ENCODE measurements at places on chromosomes 4 and X.
A peak's percentile ranks its signal among the peaks of the same experiment; 100 is the strongest.

- no peak for DNase-seq
These were observed 151.6 kb downstream of the ARSF start for GRCh38 chrX:3192835-3193234.

DNA sequence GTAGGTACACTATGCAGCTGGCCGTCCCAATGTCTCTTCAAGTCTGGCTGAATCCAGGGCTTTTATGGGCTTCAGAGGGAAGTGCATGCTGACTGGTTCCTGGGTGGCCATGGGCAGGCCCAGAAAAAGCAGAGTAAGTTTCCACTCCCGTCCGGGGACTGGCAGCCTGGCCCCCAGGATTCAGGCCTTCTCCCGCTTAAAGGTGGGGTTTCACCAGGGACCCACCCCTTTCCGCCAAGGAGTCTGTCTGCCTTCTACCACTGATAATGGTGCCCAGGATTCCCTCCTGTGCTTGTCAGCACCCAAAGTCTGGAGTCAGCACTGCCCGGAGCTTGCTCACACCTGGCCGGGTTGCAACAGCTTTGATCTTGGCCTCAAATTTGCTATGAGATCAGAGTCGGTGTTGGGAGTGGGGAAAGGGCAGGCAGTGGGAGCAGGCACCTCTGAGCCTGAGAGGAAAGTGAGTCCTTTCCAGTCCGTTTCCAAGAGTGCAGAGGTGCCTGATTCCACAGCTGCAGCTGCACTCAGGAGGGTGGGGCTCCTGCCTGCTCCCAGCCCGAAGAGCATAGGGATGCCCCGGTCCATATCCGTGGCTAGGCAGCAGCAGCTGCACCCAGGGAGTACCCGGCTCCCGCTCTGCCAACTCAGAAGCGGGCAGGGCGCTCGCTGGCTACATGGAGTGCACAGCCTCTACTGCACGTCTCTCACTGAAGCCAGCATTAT lies 1344.3 kb upstream of the ADGRL3 start:
- no peak for DNase-seq

- no peak for DNase-seq
These were observed 138.6 kb upstream of the SMARCAD1 start for GRCh38 chr4:94068753-94069719.

GRCh38 chr4:91127192-91127591 lies 1000.0 kb downstream of the CCSER1 start:
- DNase-seq: no peak

DNA sequence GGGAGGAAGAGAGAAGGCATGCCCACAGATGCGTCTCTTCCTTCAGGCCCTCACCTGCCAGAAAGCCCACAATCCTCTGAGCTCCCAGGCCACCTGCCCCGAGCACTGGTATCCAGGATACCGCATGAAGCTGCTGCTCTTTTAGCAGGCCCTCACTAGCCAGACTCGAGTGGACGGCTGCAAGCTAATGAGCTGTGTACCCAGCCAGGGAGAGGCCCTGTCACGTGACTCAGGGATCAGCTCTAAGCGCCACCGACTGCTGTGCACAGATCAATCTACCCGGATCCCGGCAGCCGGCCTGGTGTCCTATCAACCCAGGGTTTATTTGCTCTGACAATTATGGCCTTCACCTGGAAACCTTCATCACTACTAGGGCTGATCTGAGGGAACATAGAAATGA lies 39.0 kb downstream of the BCOR start:
- no peak for DNase-seq

- DNase-seq: peak; percentile 95
These were observed 156.6 kb upstream of the CTSO start for GRCh38 chr4:156109943-156110900.

GRCh38 chr4:7829652-7830580 lies 109.7 kb downstream of the AFAP1 start:
- peak; percentile 88 for DNase-seq

GRCh38 chr4:56757821-56758411 lies 63.6 kb downstream of the SPINK2 start:
- peak; percentile 33 for DNase-seq

- DNase-seq: no peak
These were observed 38.3 kb downstream of the MGARP start for GRCh38 chr4:139241784-139242151.

DNA sequence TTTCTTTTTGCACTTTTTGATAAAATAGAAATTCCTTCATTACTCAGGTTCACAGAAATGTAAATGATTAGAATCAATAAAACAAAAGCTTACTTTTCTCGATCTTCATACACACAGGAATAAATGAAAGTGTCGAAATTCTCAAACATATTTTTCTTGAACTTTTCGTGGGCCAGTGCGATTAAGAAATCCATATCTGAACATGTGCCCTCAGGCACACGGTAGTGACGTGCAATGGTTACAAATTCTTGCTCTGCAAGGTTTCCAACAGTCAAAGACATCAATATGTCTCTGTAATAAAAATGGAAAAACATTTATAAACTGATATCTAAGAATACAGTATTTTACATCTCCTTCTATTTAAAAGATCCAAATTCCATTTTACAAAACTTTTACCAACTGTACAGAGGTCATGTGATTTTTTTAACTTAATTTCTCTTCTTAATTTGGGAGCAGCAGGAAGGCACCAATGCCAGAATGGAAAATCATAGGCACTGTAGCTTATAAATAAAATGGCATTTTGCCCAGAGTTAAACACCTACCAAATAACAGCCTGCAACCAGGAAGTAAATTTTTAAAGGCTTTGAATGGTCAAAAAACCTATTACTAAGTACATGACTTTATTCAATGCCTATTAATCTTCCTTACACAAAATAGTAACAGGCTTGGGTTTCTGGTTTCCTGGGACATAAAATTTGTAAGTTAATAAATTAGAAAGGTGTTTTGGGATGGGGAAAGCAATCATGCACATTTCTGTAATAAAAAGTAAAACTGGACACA lies 165.0 kb downstream of the EFHC2 start:
- no peak for DNase-seq

DNA sequence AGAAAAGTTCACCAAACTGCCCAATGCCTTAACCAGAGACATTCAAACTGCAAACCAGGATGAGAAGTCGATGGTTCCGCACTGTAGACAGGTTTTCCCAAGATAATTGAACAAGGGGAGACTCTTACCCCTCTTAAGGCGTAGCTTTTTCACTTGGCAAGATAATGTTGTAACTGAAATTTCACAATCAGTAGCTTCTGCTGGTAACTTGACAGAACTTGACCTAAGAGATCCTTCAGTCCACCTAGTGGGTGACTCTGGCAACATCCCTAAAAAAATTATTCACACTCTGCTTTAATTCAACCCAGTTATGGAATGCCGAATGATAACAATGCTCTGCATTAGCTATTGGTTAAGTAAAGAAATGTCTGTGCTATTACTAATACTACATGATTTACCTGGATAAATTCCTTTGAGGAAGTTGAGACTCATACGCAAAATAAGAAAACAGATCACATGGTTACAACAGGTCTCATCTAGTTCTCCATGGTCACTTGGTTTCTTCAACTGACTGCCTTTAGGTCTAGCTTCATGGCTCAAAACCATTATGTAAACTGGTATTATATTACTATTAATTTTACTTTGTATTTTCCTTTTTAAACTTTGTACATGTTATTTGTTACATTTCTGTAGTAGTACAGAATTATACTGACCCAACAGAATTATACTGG lies 9.1 kb downstream of the ELF2 start:
- peak; percentile 94 for DNase-seq

GRCh38 chrX:56385336-56385735 lies 153.2 kb downstream of the KLF8 start:
- DNase-seq: no peak

DNA sequence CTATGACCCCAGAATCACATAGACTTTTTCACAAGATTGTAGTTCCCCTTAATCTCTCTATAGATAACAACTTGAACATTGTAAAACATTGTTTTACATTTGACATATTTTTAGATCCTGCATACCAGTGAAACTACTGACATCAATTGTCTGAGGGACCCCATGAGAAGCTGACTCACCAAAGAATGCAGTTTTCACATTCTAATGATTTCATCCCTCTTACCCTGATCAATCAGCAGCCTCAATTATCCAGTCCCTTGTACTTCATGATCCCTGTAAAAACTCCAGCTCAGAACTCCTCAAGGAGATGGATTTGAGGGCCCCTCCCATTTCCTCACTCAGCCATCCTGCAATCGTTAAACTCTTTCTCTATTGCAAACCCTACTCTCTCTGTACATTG lies 411.0 kb upstream of the NDST3 start:
- no peak for DNase-seq

DNA sequence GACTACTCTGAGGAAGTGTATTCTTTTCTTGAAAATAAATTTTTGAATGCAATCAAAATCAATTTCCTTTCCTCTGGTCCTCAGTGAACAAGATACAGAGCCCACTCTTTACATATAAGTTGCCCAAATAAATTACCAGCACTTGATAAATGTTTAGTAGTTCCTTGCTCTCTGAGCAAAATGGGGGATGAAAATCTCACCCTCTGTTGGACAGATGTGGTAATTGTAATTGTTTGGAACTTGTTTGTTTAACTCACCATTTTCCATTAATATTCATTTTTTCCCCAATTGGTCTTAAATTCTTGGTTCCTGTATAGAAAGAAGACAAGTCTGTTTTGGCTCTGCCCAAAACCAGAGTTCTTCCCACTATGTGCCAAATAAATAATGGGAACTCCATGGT lies 146.3 kb downstream of the LDB2 start:
- peak; percentile 27 for DNase-seq

DNA sequence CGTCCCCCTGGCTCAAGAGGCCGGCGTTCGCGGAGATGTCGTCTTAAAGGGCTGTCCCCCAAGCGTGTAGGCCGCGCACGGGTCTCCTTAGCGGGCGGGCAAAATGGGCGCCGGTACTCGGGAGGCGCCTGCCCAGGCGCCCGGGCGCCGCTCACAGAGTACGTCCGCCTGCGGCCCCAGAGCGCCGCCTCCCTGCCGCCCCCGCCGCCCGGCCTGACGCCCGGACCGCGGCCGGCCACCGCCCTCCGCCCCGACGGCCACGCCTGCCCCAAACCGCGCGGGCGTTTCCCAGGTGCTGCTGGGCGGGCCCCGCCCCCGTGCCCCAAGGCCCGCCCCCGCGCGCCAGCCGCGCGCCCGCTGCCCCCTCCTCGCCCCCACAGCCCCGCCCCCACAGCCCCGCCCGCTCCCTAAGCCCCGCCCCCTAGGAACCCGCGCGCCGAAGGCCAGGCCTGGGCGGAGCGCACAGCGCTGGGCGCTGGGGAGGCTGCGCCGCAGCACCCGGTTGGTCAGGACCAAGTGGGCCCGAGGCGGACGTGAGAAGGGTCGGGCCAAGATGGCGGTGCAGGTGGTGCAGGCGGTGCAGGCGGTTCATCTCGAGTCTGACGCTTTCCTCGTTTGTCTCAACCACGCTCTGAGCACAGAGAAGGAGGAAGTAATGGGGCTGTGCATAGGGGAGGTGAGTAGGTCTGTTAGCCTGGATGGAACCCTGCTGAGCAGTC lies at the start of the genes BRCC3, CMC4 and MTCP1:
Gene BRCC3 (plus strand): TSS at position 534 of the 719 bp plus-strand sequence. CDS start 20 bp downstream, at position 554.
Gene CMC4 (minus strand): TSS at position 162 of the 719 bp plus-strand sequence. CDS start 7,113 bp downstream, outside the sequence.
Gene MTCP1 (minus strand): TSS at position 162 of the 719 bp plus-strand sequence. CDS start 5,126 bp downstream, outside the sequence.
- peak; percentile 94 for DNase-seq

DNA sequence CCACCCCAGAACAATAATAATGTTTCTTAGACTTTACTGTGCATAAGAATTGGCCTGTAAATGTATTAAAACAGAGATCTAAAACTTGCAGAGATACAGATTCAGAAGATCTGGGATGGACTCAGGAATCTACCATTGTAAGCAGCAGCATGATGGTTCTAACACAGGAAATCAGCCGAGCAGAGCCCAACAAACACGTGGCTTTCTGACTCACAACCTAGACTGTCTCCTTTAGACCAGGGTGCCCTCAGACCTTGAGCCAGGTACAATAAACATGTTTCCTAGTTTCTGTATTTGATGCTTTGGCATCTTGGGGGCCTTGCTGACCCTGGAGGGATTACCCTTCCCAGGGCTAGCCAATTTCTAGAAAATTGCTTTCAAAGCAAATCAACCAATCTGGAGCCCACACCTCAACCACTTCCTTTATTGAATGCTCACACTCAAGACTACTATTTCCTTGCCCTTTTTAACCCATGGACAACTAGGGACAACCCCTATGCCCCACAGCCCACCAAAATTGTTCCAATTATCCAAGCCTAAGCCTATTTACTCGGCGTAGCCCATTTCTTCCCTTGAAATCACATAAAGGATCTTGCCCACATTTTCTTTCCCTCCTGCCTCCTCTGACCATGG lies 80.5 kb downstream of the TBC1D9 start:
- no peak for DNase-seq

DNA sequence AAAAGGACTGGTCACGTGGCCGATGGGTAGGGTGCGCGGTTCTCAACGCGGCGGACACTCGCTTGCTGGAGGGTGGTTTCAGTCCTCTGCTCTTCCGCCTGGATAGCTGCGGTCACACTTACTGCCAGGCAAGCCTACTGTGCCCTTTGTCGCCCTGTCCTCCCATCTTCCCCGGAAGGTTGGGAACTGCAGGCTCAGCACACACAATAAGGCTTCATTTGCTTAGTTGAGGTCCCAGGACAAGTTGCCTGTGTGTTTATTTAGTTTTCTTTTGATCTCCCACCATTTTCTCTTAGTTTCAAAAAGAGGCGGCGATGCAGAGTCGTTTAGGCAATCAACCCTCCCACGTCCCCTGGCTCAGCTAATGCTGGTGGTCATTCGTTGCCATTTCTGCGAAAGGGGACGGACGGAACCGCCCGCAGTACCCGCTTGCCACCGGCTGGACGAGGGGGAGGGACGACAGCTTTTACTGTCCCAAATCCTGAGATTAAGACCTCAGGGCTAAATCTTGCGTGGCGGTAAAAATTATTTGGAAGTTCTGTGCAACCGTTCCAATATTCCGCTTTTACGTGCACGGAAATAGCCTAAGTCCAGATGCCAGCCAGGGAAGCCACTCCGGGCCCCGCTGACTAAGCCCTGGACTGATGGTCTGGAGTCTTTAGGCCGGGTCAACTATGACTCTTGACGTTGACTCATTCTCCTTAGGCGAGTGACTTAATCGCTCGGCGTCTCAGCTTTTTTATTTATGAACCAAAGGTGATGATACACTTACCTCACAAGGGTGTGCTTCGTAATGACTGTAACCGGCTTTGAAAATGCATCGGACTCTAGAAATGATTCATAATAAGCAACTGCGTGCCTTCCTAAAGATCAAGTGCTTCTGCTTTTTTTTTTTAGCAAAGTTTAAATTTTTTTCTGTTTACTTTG lies 671 bp upstream of the EIF4E start:
- DNase-seq: peak; percentile 92

Data from OCI-M1 (cell line).